ENCODE measurements at places on chromosomes 5 and 9.

DNA sequence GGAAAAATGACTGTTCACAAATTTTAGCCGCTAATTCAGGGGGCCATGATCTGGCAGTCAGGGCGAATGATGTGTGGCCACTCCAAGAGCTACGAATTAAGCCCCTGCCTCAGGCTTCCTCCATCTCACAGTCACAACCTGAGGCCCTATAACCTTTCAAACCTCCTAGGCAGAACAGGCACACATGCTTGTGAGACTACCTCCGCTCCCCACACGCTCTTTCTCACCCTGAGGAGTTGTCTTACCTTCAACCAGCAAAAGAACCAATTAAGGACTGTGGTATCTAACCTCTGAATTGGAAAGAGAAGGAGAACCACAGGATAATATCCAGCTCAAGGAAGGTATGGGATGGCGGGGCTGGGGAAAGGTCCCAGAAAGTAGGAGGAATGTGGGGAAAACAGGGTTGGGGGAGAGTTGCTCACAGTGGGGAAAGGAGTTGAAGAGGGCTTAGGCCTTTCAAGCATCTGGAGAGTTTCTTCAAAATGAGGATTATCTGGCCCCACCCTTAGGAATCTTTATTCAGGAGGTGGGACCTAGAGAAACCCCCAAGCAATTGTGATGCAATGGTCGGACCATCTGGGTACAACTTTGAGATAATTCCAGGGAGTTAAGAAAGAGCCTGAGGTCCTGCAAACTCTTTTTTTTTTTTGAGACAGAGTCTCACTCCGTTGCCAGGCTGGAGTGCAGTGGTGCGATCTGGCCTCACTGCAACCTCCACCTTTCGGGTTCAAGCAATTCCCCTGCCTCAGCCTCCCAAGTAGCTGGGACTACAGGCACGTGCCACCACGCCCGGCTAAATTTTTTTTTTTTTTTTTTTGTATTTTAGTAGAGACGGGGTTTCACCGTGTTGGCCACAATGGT lies 5.5 kb downstream of the PCDH1 start:
- no peak for DNase-seq

DNA sequence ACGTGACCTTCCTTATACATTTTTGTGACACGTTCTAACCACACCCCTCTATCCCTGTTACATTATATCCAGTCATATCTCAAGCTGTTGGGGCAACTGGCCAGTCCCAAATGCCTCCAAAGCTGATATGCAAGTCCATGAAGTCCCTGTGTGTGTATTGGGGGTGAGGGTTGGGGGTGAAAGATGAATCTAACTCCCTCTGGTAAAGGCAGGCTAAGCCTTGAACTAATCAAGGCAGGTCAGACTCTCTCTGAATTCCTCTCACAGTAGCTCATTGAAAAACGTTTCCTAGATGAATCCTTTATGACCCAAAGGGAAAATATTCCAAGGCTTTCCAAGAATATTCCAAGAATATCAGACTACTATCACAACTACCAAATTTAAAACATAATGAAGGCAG lies 174.4 kb downstream of the MUSK start:
- DNase-seq: no peak

GRCh38 chr9:621201-621855 lies 220.2 kb upstream of the DMRT1 start:
- DNase-seq: no peak

- no peak for DNase-seq
Measured at GRCh38 chr9:15361737-15362136, 54.7 kb upstream of the TTC39B start.

GRCh38 chr5:168151041-168151440 lies 140.4 kb upstream of the WWC1 start:
- no peak for DNase-seq

GRCh38 chr5:136613230-136613629 lies 247.9 kb upstream of the TRPC7 start:
- no peak for DNase-seq

- no peak for DNase-seq
Measured at GRCh38 chr9:95864852-95865580, 10.5 kb upstream of the ERCC6L2 start.

DNA sequence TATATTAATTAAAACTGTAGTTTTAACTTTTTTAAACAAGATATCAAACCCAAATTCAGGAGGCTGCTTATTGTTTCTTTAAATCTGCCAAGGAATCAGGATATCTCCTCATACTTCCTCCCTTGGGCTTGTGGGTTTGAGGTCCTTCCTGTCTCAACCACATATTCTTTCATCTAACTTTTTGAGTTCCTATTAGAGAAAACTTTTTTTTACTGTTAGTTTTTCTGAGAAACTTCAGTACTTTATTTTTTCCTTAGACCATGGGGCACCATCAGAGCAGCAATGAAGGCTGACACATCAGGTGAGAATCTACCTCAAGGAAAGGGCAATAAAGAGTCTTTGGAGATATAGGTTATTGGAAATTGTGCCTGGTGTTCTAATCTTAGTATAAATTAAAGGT lies 56.7 kb downstream of the TSSK1B start:
- no peak for DNase-seq

Data from naive thymus-derived CD8-positive, alpha-beta T cell (primary cell).